ENCODE measurements at places on chromosomes 12 and 14.

DNA sequence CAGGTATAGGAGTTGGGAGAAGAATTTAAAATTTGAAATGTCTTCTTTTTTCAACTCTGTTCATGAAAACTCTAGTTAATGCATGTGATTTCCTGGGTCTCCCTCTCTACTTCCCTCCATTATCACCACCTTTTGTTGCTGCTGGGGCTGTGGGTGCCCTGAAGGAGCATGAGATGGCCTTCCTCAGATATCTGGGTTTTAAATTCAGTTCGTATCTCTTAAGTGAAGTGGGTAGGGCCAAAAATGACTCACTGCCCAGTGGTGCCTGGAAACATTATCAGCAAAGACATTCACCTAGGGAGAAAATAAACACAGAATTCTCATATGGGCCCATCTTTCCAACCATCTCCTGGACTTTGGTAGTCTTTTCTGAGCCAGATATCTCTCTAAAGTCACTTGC, 234.9 kb upstream of the PLEKHG7 start:
- no peak for DNase-seq

GRCh38 chr12:44972746-44973421, 78.0 kb downstream of the DBX2 start:
- no peak for DNase-seq

DNA sequence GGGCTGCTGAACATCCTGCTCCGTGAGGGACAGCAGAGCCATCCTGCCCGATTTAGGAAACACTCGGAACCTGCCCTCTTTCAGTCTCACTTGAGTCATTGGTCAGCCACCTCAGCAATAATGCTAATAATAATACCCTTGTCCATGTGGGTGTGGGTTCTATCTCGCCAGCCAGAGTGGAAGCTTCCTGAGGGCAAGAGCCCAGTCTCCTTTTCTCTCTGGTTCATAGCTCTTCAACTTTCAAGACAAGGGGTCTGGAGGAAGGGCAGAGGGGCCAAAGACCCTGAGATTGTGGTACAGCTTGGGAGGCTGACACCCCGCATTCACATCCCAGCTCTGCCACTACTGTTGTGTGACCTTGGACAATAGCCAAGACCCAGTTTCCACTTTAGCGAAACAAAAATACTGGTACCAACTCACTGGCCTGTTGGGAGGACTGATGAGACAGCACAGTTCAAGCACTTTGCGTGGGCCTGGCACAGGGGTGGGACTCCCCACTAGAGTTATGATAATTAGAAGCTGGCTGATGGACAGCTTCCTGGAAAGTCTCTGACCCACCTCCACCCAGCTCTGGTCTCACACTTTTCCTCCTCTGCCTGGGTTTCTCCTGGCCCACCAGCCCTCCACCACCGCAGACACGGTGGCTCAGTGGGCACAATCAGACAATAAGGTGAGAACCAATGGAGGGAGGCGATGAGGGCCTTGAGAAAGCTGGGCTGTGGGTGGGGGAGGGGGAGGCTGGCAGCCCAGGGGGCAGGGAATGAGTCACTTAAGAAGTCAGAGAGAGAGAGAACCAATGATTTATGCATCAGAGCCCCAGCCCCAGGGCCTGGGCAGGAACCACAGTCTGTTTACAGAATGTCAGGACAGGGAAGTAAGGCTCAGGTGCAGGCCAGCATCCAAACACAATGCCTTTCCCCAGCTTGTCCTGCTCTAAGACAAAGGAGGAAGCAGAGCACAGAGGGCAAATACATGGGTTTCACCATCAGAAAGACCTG, 9.6 kb downstream of the FAIM2 start:
- DNase-seq, result peak; percentile 25

GRCh38 chr14:58738876-58739275, 101.1 kb downstream of the DACT1 start:
- no peak for DNase-seq

- no peak for DNase-seq
Measured at GRCh38 chr14:56878766-56879165, 68.5 kb upstream of the OTX2 start.

- DNase-seq, result no peak
Measured at GRCh38 chr12:64551676-64552075, 58.6 kb upstream of the RASSF3 start.

- no peak for DNase-seq
Measured at GRCh38 chr12:39102474-39103209, 197.3 kb upstream of the CPNE8 start.

- DNase-seq, result no peak
Measured at GRCh38 chr12:16833376-16834015, 227.5 kb upstream of the LMO3 start.

DNA sequence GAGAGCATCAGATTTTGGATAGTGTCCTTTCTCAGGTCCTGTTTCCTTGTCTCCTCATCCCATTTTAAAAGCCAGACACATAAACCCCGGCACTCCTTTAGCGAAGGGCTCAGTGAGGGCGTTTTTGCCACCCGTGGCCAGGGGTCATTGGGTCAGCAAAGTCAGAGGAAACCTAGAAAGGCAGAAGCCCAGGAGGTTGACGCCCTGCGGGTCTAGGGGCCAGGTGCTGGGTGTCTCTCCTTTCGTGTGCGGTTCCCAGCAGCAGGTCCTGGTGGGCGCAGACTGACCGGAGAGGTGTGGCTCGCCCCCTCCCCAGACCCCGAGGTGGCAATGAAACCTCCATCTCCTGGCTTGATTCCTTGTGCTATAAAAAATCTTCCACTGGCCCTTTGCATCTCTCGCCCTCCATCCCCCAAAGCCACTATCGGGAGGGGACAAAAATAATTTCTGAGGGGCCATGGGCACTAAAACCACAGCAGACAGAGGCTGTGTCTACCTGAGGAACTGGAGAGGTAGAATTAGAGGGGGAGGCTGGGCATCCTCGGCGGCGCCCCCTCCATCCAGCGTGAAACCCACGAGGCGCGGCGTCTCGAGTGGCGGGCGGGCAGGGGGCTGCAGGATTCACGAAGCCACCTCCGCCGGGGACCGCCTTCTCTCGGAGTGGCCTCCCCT, 858 bp upstream of the FRMD6 start:
- peak; percentile 41 for DNase-seq

- no peak for DNase-seq
Measured at GRCh38 chr14:78524196-78524595, 354.0 kb downstream of the NRXN3 start.

DNA sequence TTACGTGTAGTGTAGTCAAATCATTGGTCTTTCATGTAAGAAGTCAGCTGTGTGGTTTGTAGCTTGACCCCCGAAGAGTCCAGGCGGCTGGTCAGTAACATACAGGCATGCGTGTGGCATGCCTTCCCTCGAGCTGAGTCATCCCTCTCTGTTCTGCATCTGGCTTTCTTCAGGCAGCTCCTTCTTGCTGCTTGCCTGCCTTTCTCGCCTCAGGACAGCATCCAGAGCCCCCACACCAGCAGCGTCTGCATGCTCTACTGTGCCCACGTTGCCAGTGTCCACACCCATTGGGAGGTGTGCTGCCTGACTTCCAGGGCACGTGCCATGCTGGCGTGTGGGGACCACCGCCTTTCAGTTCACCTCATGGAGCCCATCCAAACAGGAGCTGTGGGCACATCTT, 96.8 kb downstream of the EP400 start:
- DNase-seq, result no peak

DNA sequence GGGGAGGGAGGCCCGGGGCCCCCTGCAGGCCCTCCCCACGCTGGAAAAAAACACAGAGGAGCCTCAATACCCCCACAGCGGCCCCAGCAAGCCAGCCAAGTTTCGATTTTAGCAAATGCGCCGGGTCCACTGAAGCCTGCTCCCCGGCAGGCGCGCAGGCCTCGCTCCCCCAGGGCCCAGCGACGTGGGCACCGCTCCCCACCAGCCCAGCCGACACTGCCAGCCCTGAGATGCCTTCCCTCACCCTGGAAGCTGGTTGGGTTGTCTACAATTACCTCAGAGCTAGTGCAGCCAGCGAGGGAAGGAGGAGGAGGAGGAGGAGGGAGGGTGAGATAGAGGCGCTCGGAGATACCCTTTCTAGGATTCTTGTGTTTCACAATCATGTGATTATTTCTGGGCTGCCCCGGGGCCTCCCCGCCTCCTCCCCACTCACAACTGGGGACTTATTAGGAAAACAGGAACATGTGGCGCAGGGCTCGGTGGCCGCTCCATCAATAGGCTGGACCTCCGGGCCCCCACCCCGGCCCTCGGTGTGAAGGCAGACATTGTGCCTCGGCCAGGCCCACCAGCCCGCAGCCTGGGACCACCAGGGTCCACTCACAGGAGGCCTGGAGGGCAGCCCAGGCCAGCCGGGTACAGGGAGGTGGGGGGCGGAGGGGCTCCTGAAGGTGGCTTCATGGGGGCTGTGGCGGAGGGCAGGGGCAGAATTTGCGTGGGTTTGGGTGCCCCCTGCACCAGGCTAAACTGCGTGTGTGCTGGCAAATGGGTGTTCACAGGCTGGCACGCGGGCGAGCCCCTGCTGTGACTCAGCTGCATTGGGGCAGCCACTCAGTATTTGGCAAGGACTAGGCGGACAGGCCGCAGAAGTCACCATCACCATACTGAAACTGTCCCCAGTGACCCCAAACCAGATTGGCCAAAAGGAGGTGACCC, 109.9 kb downstream of the NCOR2 start:
- DNase-seq, result no peak

DNA sequence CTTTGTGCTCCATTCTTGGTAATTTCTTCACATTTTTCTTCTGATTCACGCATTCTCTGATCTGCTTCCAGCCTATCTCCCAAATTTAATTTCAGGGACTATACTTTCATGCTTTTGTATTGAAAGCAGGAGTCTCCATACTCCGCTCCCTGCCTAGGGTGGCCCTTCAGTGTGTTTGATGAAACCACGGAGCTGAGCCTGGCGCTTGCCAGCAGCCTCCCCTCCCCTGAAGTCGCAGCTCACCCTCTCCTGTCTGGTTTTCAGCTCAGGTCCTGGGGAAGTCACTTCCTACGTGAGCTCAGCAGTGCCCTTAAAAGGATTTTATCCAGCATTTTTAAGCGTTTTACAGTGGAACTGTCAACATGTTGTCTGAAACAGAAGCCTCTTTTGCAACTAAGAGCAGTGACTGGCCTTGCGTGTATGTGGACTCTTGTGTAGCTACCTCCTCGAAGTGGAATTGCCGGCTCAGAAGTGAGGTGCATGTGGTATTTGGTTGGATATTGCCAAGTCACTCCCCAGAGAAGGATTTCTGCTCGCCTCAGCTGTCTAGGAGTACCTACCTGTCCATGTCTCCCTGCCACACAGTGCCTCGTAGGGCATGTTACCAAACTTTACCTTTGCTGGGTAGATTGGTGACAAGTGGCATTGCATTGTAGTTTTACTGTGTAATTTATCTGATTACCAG, 78.5 kb downstream of the TESC start:
- no peak for DNase-seq

DNA sequence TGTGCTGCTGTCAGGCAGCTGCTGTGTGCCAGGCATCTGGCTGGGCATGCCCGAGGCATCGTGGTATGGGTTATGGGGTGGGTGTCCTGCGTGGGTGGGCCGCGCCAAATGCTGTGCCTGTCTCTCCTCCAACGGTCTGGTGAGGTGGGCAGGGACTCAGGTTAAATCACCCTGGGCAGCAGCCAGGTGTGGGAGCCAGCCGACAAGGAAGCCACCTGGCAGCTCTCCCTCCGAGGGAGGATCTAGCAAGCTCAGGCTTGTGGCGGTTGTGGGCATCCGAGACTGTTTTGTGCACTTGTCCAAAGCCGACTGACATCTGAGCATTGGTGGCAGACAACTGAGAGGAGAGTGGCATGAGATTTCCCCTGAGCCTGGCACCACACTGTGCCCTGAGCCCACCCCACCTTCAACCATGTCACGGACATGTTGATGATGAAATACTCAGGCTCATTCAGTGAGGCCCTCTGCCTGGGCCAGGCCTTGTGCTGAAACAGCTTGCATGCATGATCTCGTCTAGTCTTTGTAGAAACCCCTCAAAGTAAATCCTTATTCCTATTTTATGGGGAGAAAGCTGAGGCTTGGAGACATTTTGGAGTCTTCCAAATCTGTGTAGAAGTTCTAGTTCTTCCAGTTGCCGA, 181.8 kb upstream of the MYL2 start:
- no peak for DNase-seq

GRCh38 chr12:54954228-54954627, 30.3 kb downstream of the TESPA1 start:
- no peak for DNase-seq

GRCh38 chr14:61329478-61330051, 8.2 kb downstream of the PRKCH start:
- DNase-seq, result no peak

DNA sequence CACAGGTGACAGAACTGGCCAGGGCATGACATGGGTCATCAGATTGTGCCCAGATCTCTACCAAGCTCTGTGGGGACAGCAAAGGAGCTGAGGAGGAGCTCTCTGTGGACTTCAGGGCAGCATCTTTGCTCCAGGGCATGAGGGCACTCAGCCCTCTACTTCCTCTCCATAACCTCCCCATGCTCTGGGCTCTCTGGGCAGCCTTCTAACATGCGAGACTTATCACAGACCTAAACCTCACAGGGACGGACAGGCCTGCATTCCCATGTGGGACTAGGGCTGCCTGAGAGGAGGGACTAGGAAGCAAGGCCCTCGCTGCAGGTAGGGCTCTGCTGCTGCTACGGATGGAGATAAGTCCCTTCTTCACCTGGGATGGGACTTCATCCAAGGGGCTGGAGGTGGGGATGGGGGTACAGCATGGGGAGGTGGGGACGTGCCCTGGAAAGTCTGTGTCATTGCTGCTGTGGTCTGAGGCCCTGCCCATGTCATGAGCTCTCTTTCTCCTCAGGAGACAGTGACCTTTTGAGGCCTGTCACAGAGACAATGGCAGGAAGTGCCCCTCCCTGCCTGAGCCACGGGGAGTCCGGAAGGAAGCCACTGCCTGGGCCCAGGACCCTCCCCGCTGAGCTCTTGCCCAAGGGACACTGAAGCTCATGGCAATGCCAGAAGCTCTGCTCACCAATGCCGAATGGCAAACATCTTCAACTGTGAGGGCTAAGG, 44.1 kb downstream of the PITPNM2 start:
- peak; percentile 31 for DNase-seq

GRCh38 chr14:91876492-91876891, 9.2 kb upstream of the TC2N start:
- DNase-seq, result no peak

DNA sequence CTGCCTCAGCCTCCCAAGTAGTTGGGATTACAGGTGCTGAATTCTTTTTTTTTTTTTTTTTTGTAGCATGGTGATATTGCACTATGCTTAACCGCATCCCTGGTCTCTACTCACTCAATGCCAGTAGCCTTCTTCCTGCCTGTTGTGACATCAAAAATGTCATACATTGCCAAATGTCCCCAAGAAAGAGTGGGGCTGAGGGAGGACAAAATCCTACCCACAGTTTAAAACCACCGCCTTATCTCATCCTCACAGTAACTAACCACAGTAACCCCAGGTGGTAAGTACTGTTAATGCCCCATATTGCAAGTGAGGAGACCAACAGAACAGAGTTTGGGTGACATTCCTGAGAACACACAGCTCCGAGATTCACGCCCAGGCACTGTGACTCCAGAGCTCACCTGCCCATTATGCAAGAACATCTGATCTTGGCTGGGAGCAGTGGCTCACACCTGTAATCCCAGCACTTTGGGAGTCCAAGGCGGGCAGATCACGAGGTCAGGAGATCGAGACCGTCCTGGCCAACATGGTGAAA, 19.6 kb downstream of the MORN3 start:
- no peak for DNase-seq

- no peak for DNase-seq
Measured at GRCh38 chr12:45575823-45576475, 153.6 kb upstream of the ARID2 start.

- DNase-seq, result no peak
Measured at GRCh38 chr12:108832730-108833354, 24.5 kb downstream of the SSH1 start.

GRCh38 chr14:86826661-86827060, 1166.3 kb downstream of the GALC start:
- no peak for DNase-seq
